ENCODE measurements at places on chromosomes 6 and 20.

- peak; percentile 50 for DNase-seq
These were observed 3.4 kb upstream of the BHLHE23 start for GRCh38 chr20:63009988-63010769.

GRCh38 chr6:107820338-107821261 is 3.5 kb downstream of the SCML4 start:
- no peak for DNase-seq

DNA sequence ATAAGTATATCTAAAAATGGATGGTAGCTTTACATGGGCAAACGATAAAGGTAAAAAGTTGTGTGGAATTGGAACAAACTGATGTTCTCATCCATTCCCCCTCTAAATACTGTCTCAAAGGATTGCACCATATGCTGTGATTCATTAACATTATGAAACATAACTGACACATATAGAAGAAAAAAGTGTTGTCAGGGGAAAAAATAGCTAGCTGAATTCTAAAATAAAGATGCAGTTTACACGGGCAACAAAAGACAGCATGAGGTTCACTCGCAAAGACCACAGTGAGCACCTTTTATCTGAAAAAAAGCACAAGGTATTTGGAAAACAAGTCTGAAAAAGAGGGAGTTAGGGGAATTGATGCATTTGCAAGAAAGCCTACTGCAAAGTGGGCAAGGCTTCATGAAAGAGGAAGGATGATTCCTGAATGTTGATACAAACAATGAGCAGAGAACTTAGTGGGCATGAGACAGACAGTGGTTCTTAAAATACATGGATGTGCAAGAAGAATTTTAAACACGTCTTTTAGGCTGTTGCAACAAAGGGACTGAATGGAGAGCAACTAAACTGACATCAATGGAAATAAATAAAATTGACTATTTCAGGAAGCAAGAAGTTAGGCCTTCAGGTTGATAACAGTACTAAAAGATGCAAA is 280.9 kb downstream of the KIF16B start:
- DNase-seq: no peak

DNA sequence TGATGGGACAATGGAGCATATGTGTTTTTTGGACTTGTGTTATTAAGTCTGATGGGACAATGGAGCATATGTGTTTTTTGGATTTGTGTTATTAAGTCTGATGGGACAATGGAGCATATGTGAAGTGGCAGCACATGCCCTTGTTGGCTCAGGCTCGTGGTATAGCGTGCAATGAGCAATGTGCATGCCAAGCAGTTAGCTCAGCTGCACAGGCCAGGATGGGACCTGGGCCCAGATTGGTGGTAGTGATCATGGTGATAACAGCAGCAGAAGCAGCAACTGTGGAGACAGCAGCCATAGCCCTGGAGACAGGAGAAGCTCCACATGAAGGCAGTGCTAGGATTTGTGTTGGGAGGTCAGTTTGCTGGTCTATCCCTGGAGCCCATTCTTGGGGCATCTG is 61.1 kb downstream of the IL20RA start:
- no peak for DNase-seq

- no peak for DNase-seq
These were observed 9.8 kb downstream of the SOX4 start for GRCh38 chr6:21603082-21603952.

DNA sequence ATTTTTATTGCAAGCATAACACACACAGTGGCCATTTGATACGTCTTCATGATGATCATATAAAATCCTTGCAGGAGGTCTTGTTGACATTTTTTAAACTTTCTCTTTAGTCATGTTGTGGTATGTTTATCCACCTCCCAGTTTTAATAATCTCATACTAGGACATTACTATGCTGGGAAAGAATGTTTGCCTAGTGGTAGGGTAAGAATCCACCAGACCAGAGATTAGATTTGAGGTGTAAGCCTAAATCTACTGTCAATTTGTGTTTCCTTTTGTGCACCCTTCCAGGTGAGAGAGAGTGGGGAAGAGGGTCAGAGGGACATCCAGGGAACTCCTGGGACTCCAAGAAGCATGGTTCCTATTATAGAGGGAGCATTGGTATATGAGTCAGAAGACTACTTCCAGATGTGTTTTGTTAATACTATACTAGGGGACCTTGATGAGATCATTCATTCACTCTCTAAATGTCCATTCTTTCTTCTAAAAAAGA is 298.3 kb upstream of the SASH1 start:
- no peak for DNase-seq

DNA sequence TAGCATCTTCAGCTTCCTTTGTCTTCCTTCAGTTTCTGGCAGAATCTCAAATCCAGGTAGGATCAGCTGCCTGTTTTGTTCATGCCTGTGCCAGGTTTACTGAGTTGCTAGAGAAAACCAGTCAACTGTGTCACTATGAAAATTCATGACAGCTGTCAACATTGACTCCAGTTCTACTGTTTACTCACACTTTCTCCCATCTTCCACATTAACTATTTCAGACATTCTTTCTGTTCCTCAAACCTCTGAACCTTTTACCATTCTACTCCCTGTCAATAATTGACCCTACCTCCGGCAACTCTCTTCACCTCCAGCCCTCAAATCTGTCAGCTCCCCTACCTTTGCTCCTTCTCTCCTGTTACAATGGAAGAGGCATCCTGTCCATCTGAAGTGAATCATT is 8.5 kb downstream of the ENPP4 start:
- no peak for DNase-seq

- DNase-seq: no peak
These were observed 134.0 kb downstream of the QRSL1 start for GRCh38 chr6:106763361-106763760.

GRCh38 chr20:43567477-43567876 is 8.7 kb downstream of the SGK2 start:
- DNase-seq: no peak

DNA sequence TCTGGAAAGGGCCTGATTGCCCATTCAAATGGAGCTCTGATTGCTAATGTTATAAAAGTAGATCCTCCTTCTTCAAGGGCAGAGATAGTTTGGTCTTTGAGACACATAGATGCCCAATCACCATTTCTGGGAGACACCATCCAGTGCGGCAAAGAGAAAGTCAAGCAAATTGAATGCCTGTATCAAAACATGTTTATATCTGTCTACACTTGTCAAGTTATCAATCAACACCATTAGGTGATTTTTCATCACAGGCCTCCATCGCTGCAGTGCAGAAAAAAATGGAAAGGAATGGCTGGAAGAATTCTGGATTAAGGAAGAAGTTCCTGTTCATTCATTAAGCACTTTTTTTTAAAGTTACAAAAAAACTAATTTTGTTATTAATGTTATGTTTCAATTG is 54.8 kb upstream of the ZFP64 start:
- DNase-seq: no peak

- no peak for DNase-seq
These were observed 14.7 kb upstream of the PLCB4 start for GRCh38 chr20:9054176-9054575.

- no peak for DNase-seq
These were observed 160.5 kb downstream of the TTLL2 start for GRCh38 chr6:167485186-167485978.

DNA sequence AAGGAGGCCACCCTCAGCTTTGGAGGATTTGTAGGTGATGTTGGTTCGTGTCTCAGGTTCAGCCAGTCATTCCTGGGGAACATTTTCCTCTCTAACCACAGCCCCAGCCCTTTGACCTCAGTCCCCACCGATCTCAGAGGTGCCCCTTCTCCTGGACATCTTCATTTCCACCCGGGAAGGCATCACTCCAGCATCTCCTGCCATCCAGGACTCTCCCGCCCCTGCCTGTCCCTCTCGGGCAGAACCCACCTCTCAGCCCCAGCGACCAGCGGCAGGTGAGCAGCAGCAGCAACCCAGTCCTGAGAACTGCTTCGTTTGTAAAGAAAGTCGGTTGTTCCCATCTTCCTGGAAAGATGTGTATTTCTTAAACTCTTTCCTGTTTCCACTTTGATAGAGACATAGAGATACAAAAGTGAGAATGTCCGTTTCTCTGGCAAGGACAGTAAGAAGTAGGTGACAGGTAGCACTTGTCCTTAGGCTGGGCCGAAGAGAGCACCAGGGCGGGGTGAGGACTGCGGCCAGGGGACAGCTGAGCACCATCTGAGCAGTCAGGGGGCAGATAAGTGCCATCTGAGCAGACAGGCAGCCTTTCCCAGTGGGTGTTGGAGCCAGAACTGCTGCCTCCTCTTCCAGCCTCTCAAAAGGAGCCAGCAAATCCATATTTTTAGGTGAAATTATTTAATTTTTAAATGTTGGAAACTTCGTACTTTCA is 142.2 kb downstream of the CDH4 start:
- no peak for DNase-seq

DNA sequence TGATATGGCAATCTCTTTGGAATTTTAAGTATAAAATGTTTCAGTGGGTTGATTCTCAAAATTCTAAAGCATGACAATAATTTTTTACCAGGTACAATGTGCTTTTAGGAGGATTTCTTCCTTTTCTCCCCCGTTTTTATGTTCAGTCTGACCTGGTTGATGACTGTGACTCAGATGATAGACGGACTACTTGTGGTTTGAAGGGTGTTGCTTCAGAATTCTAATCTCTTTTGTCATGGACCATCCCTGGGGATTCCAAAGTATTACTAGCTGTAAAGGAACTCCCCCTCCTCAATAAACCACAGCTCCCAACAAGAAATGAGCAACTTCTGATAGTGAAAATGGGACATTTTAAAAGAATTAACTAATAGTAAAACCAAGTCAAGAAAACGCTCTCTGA is 34.9 kb upstream of the TNFAIP3 start:
- DNase-seq: no peak

- no peak for DNase-seq
These were observed 16.1 kb downstream of the GRM4 start for GRCh38 chr6:34129753-34130152.

- DNase-seq: no peak
These were observed 22.6 kb upstream of the PREX1 start for GRCh38 chr20:48850257-48850976.

- DNase-seq: peak; percentile 13
These were observed at the start of gene PHACTR2 for GRCh38 chr6:143677891-143678791. PHACTR2 (plus strand) TSS chr6:143677965; CDS start chr6:143678164, 199 bp downstream.

DNA sequence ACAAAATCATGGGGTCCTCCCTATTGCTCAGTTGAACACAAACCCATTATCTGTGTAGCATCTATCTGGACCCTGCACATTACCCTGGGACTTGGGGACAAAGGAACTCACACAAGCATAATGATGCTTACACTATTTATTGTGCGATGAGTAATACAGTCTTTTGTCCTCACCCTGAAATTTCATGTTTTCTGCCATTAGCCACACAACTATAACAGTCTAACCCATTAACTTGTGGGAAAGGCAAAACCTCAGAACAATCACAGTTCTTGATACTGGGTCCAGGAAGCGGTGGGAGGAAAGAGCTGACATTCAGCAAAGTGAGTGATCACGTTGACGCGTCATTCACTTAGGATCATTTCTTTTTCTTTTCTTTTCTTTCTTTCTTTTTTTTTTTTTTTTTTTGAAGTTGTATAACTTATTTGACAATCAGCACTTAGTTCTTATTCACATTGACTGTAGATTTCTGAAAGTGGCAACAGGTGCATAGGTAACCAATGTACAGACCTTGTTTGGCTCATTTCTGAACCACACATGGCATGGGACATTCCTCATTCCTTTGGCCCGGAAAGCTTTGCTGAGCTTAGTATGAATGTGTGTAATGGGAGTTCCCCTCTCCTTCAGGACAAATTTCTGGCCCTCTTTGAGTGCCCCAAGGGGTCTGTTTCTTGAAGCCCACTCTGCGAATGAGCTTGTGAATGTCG is 94.8 kb upstream of the CNKSR3 start:
- DNase-seq: no peak

GRCh38 chr20:24853916-24854315 is 95.2 kb upstream of the CST7 start:
- DNase-seq: no peak

DNA sequence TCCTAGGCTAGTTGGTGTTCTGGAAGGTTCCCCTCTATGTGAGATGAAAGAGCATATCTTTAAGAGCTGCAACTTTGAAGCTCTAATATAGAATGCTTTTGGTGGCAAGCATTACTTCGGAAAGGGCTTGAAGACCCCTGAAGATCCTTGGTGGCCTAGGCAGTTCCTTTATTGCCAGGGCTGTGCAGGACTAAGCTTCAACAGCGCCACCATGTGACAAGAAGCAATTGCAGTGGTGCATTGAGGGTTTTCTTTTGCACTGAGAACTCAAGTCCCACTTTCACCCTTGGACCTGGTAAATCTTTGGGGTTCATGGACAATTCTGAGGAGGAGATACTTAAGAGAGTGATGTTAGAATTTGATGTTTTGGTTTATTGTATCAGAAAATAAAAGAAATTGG is 237.4 kb upstream of the GMDS start:
- no peak for DNase-seq

- no peak for DNase-seq
These were observed 22.9 kb upstream of the FAM83D start for GRCh38 chr20:38903335-38903734.

GRCh38 chr20:24277196-24277595 is 192.2 kb upstream of the SYNDIG1 start:
- DNase-seq: no peak

DNA sequence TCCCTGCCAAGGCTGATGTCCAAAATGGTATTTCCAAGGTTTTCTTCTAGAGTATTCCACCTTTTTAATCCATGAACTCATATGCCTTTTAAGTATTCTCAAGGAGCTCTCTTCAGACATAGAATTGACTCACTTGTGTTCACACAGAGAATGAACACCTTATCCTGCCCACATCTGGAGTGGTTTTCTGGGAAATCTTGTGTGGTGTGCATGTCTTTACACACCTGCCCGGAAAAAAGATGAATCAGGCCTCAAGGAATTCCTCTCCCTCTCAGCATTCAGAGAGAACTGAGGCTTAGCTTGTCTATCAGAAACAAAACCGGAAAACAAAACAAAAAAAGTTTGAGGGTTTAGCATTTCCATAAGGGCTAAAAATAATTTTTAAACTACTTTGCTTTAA is 148.8 kb downstream of the TFAP2A start:
- DNase-seq: no peak

GRCh38 chr6:161917645-161918044 is 643.8 kb upstream of the AGPAT4 start:
- no peak for DNase-seq

DNA sequence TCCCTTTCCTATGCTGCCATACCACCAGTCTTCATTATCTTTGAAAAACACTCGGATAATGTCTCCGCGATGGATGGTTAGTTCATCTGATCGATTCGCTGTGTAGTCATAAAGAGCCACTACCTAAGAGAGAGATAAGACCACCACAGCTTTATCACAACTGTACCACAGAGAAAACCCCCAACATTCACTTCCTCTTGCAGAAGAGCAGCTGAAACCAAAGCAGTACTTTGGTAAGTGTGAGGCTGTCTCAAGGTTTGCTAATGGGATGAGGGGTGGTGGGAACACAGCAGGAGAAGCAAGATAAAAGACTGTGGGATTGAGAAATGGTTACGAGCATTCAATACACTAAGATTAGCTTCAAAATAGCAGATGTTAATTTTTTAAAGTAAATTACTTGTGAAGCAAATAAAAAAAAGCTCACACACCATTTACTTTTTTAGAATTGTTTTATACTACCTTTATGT is 142.1 kb downstream of the MYB start:
- no peak for DNase-seq
